Activated T-helper 1 cell treated with anti-CD3 and anti-CD28 coated beads, Interleukin-12 subunit alpha, Interleukin-12 subunit beta, Interleukin-2, Interleukin-4 antibody, amounts not matched to agents 30 ng/mL and 10 ng/mL and 1 ng/mL, durations not matched to agents 14 hours and 24 hours and 36 hours (primary cell): ENCODE measurements at places on chromosomes 1 and 21. TPM values are rescaled to one million over a fixed set of nuclear protein-coding genes. Genes with fewer than 3 reads are reported as not detected.

DNA sequence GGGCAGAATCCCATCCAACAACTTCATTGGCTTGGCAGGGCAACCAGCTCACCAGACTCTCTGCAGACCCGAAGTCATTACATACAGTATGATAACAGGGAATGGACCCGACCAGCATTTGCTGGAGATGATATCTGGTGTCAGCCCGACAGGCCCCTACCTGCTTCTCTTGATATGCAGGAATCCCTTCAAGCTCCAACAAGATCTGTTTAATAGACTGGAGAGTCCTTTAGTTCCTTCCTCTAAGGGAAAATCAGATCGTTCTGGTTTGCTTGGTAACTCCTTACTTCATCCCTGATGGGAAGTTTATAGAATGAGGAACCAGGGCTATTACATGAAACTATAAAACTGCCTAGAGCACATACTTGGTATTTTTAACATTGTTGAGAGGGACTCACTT lies 61.2 kb downstream of the EDARADD start:
- DNase-seq: no peak

DNA sequence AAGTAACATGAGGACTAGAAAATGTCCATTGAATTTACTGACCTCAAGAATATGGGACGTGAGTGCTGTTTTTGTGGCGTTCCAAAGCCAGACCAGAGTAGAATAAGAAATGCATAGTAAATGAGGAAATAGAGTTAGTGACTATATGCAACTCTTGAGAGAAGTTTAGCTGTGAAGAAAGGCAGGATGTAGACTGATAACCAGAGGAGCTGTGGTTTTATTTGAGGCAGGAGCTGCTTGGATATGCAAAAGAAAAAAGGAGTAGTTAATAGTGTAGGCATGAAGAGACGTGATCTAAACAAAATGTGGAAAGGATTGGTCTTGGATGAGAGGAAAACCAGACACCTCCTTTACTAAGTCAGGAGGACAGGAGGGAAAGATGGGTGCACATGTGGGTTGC lies 28.2 kb downstream of the DNAH14 start:
- no peak for DNase-seq

DNA sequence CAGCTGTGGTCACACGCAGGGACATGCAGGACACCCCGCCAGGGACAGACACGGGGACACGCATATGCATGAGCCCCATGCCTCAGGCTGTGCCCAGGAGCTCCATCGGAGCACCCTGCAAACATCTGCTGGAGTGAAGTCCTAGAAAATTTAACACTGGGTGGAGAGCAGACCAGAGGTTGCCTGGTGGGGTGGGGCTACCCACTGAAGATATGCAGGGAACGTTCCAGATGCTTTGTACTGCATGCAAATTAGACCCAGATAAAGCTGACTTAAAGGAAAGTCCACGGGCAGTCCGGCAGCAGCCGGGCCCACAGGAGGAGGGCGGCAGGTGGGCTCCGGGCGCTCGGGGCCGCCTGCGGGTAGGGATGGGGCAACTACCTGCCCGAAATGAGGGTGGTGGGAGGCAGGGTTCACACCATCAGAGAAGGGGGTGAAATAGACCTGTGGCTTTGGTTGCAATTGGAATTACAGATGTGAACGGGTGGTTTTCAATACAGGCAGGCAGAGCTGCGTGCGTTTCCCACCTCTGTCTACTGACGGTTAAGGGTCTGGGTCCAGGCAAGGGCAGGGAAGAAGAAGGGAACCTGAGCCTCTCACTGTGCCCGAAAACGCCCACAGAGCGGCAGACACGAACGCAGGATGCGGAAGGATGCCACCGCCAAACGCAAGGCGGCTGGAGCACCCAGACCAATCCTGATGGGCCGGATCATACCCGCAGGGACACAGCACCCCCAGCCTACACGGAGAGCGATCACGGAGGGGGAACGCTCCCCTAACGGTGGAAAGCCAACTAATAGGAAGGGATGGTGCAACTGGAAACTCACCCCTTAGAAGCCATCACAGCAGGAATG lies 21.0 kb downstream of the CFAP74 start:
- no peak for DNase-seq

- DNase-seq: no peak
These were observed 18.3 kb upstream of the PPIE start for GRCh38 chr1:39720094-39720999.

DNA sequence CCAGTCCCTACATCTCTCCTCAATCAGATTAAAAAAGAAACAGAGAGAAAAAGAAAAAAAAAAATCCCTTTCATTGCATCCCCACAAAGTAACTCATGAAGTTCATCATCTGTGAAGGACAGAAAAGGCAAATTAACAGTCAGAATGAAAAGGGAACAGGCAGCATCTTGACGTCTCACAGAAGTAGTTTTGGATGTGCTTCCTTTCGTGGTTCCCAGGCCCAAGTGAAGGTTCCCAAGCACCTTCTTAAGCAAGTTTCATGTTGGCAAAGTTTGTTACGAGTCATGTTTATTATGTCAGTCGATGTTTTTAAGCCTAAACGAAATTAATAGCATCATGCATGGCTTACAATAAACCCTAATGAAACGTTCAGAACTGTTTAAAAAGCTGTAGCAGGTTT lies 475.2 kb downstream of the SETD4 start:
- DNase-seq: no peak

GRCh38 chr1:168362991-168363390 lies 82.3 kb downstream of the TBX19 start:
- peak; percentile 59 for DNase-seq

GRCh38 chr1:212004895-212005608 lies 30.3 kb downstream of the INTS7 start:
- DNase-seq: no peak

GRCh38 chr1:88224906-88225305 lies 459.2 kb upstream of the PKN2 start:
- DNase-seq: no peak

DNA sequence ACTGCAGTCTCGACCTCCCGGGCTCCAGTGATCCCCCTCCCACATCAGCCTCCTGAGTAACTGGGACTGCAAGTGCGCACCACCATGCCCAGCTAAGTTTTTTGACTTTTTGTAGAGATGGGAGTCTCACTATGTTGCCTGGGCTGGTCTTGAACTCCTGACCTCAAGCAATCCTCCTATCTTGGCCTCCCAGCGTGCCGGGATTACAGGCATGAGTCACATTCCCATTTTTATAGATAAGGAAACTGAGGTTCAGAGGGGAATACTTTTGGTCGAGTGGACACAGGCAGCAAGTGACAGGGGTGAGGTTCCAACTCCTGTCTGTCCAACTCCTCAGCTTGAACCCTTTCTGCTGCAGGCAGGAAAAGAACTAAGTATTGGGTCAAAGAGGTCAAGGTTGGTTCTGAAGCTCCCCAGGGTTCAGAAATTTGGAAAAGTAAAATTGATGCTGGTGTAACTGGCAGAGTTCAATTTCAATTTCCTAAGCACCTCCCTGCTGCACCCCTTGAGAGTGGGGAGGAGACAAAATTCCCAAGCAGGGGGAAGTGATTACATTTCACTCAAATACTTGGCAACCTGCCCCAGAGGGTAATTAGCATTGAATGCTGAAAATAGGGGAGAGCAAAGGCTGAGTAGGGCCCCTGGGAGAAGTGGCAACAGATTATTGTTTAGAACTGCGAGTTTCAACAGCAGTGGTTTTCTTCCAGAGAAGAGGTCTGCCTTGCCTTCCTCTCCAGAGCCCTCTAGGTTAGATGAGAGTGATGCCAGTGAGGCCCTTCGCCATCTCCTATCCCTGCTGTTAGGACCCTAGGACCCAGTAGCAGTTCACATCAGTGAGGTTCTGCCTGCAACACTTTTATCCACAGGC lies 17.5 kb upstream of the ALPL start:
- no peak for DNase-seq

The SSBP3 gene
- 98.0 and 110 TPM in 2 replicates for total RNA-seq

The PMVK gene
- total RNA-seq: 42.5 and 43.3 TPM in 2 replicates

The RAB3B gene
- total RNA-seq: 0.05 TPM in 2 replicates

The TBX15 gene
- not detected in 2 replicates for total RNA-seq

The C2CD4D gene
- 1.0 and 1.2 TPM in 2 replicates for total RNA-seq

The TSPAN2 gene
- total RNA-seq: 0.34 and 0.44 TPM in 2 replicates
